HAP-1 (cell line): ENCODE measurements at places on chromosomes 2 and 18.

DNA sequence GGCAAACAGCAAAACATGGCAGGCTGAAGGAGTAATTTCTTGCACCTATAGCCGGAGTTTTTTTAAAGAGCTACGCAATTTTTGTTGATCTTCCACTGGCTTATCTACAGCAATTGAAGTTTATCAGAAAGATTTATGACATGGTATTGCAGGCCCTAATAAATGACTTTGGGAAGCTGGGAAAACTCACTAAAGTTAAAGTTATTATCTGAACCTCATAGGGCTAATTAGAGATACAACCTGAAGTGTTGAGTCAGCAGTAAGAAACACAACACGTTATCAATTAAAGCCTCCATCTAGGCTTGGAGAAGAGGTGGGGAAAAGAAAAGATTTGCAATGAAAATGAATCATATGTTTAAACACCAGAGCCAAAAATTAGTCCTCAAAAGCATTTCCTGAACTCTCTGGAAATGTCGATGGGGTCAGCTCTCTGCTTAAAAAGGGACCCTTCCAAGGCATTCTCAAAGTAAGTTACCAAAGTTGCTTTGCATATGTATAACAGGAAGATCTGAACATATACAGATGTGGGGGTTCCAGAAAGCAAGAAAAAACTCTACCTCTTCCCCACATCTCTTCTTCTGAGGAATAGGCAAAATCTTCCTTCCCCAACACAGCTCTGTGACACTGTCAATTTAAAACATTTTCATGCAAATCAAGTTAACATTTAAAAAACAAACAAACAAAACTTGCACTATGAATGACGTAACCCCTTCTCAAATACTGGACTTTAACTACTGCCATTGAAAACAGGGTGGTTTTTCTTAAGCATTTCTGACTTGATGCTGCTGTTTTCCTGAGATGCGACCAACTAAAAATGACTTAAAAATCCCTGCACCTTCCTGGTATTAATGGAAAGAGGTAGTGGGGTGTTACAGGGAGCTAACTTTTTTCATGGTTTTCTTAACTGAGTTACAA lies 915.6 kb downstream of the NRXN1 start:
- DNase-seq, result no peak

DNA sequence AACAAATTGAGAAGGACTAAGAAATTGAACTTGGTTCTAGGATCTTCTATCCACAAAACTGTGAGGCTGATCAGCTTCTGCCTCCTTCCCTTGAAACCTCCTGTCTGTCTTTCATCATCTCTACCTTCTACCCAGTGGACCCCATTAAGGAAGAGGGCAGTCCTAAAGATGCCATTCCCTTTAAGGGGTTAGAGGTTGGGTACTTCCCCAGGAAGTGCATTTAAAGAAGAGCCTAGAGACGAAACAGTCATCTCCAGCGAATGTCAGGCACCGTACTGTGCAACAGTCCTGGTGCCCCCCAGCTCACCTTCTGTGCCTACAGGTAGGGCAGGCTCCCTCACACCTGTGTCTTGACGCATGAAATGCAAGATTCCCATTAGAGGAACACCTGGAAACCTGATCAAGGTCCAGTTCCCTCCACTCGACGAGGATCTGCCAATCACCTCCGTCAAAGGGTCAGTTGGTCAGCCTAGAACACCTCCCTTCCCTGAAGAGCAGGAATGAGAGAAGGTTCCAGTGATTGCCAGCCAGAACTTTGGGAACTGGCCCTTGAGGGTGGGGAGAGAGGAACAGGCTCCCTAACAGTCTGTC lies 20.9 kb downstream of the LOXHD1 start:
- DNase-seq, result no peak

- no peak for DNase-seq
Measured at GRCh38 chr18:74468547-74469061, 11.5 kb upstream of the DIPK1C start.

DNA sequence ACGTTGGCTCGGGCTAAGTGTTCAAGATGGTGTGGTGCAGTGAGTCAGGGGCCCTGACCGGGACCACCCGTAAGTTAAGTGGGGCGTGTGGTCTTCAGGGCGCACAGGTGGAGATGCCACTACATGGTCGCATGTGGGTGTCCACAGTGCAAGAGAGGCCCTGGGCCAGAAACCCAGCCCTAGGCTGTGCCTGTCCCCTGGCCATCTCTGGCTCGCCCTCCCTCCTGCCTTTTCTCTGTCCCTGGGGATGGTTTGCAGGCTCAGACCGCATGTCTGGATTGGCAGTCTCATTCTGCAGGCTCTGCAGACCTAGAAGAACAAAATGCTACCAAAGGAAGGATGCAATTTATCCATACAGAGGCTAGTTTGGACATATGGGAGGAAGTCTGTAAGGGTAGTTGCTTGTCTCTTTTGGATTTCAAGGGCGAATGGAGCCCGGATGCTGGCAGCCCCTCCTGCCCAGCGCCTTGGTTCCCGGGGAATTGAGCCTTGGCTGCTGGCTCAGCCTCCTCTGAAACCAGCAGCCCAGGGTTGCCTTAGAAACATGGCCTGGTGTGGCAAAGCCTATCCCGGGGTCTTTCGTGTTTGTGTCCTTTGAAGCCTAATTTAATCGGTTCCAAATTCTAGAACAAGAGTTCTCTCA lies 417.5 kb upstream of the HS6ST1 start:
- DNase-seq, result no peak

DNA sequence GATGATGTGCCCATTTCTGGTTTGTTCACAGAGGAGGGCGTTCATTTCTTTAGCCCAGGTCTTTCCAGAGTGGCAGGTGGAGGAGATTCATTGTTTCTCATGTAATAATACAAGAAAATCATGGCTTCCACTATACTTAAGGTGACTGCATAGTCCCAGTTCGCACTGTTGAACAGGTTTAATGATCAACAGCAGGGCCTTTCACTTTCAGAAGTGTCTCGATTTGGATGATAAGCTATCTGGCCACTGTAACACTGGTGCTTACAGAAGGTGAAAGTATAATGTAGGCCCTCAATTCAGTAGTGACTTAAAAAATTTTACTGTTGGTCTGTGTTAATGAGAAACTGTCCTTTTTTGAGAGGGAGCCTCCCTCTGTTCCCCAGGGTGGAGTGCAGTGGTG lies 1.4 kb downstream of the RMC1 start:
- DNase-seq, result no peak

DNA sequence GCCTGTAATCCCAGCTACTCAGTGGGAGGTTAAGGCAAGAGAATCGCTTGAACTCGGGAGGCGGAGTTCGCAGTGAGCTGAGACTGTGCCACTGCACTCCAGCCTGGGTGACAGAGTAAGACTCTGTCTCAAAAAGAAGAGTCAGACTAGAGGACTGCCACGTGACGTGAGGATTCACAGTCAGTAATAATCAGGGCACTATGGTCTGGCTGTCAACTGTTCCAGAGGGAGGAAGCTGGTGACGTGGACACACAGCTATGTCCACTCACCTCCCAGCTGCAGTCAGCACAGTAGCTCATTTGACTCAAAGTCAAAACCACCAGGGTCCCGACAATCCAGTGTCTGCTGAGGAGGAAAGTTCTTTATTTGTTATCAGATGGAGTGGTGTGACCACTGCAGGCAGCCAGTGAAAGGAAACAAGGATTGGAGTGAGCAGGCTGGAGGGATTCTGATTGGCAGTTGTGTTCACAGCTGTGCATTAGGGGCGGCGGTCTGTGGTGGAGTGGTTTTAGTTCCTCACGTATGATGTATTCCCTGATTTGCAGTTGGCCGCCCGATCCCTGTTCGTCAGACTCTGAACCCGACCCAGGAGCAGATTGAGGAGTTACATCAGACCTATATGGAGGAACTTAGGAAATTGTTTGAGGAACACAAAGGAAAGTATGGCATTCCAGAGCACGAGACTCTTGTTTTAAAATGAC lies 37.9 kb downstream of the MOGAT1 start:
- peak; percentile 78 for DNase-seq

DNA sequence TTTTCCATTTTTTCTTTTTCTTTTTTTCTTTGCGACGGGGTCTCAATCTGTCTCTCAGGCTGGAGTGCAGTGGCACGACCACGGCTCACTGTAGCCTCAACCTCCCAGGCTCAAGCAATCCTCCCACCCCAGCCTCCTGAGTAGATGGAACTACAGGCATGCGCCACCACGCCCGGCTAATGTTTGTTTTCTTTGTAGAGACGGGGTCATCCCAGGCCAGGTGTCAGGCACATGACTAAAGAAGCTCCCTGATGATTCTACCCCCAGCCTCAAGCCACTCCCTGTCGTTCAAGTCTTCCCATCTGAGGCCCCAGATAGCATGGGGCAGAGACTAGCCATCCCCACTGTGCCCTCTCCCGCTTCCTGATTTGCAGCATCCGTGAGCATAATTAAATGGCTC lies 9.8 kb upstream of the FZD5 start:
- DNase-seq, result no peak

- DNase-seq, result no peak
Measured at GRCh38 chr2:9226458-9227380, 20.1 kb downstream of the ASAP2 start.

GRCh38 chr2:104871649-104871971 lies 17.7 kb downstream of the POU3F3 start:
- DNase-seq, result no peak

DNA sequence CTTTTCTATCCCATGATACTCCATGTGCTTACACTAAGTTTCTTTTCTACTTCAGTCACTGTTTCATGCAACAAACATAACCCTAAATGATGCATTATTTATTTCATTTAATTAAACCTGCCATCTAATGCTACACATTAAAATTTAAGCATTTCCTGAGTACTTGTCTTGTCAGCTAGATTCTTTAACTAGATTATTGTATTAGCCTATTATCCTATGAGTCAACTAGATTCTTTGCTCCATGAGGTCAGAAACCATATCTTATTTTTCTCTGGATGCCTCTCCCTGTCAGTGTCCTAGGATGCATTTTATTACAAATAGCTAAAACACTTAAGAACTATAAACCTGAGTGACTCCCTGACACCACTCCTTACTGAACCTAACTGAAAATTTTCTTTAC lies 652.4 kb downstream of the SLC4A3 start:
- DNase-seq, result no peak

DNA sequence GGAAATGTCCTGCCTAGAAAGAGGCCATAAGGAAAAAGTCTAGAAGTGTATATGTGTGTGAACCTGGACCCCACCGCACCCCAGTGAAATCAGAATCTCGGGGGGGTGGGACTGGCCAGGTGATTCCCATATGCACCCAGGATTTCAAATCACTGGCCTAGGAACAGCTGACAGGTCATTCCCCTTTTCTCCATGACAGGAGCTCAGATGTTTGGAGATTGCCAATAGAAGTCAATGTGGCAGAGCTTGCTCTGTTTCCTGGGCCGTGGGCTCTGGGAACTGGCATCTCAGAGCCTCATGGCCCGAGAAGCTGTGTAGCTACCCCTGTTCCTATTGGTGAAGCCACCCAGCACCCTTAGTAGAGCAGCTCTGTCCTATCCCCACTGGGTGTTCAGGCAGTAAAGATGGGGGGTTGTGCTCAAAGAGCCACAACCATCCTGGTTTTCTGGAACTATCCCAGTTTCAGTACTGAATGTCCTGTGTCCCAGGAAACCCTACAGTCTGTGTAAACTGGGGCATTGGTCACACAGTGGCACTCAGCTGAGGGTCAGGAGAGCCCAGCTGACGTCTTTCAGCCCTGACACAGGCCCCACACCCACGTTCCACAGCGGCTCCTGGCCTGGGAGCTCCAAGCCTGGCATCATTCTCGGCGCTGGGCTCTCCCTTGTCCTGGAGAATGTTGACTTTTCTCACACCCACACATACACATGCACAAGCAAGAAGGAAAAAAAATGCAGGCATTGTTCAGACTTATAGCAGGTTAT lies 18.9 kb downstream of the GNLY start:
- DNase-seq, result no peak

GRCh38 chr2:9247786-9248185 lies 41.2 kb downstream of the ASAP2 start:
- no peak for DNase-seq

DNA sequence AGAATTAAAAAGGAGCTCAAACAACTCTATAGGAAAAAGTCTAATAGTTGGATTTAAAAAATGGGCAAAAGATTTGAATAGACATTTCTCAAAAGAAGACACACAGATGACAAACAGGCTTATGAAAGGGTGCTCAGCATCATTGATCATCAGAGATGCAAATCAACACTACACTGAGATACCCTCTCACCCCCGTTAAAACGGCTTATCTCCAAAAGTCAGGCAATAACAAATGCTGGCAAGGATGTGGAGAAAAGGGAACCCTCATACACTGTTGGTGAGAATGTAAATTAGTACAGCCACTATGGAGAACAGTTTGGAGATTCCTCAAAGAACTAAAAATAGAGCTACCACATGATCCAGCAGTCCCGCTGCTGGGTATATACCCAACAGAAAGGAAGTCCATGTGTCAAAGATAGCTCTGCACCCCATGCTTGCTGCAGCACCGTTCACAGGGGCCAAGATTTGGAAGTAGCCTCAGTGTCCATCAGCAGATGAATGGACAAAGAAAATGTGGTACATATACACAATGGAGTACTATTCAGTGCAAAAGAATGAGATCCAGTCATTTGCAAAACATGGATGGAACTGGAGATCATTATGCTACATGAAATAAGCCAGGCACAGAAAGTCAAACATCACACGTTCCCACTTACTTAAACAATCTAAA lies 46.7 kb upstream of the B3GNT7 start:
- no peak for DNase-seq

DNA sequence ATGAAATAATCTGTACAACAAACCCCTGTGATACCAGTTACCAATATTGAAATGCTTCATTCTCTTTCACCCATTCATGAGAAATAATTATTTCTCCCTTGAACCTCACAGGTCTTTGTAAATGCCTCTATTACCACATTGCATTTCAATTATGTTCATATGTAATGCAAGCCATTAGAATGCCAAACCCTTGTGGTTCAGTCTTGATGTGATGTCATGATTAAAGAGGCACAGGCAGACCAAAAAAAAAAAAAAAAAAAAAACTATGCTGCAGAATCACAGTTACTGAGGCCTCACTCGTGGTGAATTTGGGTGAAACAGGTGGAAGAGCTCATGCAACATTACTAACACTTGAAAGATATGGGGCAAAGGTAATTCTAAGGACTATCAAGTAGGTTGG lies 9.4 kb upstream of the EPG5 start:
- DNase-seq, result no peak

GRCh38 chr2:159086342-159086741 lies 117.9 kb downstream of the TANC1 start:
- DNase-seq, result no peak

DNA sequence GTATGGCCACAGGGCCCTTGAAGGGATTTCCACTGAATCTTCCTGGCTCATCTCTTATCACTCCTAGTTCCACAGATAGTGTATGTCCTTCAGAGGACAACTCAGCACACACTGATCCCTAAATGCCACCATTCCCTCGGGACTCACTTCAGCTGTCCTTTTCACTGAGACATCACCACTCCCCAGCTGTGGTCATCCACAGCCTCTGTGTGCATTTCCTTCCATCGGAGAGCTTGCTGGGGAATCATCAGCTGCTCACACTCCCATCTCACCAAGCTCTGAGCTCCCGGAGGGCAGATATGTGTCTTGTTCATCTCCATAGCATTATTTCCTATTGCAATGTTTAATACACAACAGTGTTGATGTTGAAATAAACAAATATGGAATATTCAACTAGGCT lies 759.5 kb downstream of the RNF144A start:
- DNase-seq, result no peak

- no peak for DNase-seq
Measured at GRCh38 chr2:30775833-30776232, 31.4 kb downstream of the CAPN13 start.

GRCh38 chr2:104250635-104251034 lies 603.3 kb upstream of the POU3F3 start:
- no peak for DNase-seq

- DNase-seq, result no peak
Measured at GRCh38 chr2:145325485-145325884, 805.6 kb upstream of the ZEB2 start.

GRCh38 chr2:29817801-29818680 lies 103.3 kb downstream of the ALK start:
- no peak for DNase-seq
